ENCODE measurements at places on chromosomes 2 and 18.

DNA sequence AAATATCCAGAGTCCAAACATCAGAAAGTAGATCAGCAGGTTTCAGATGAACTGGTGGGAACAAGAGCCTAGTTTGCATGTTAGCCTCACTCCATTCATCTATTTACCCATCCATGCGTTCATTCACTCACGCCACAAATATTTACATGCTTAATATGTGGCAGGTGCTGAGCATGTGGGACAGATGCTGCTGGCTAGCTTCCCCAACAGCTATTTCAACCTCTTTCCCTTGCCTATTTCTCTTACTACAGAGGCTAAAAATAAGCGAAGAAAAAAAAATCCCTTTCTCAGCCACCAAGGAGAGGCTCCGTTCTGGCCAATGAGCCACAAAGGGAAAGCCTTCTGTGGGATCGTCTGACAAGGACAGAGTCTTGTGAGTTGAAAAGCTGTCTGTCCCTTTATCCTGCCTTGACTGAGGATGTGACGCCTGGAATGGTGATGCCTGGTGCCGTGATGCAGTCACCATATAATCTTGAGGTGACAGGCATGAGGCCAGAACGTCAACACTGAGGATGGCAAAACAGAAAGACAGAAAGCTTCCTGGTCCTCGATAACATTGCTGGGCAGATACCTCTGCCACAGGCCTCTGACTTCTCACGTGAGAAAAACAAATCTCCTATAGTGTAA, 78.2 kb downstream of the KCTD1 start:
- DNase-seq = no peak

DNA sequence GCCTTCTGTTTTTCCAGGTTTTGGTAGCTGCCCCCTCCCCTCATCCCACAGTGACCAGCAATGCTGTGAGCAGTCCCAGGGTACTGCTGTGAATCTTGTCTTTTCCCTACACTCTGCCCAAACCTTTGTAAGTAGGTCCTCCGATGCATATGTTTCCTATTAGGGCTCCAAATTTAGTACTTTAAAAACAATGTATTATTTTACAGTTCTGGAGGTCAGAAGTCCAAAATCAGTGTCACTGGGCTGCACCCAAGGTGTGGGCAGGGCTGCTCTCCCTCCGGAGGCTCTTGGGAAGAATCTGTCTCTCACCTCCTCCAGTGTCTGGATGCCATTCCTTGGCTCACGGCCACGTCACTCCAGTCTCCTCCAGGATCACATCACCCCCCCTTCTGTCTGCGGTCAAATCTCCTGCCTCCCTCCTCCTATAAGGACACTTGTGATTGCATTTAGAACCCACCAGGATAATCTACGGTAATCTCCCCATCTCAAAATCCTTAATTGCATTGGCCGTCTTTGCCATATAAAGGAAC, 208.5 kb downstream of the SH3BP4 start:
- no peak for DNase-seq

DNA sequence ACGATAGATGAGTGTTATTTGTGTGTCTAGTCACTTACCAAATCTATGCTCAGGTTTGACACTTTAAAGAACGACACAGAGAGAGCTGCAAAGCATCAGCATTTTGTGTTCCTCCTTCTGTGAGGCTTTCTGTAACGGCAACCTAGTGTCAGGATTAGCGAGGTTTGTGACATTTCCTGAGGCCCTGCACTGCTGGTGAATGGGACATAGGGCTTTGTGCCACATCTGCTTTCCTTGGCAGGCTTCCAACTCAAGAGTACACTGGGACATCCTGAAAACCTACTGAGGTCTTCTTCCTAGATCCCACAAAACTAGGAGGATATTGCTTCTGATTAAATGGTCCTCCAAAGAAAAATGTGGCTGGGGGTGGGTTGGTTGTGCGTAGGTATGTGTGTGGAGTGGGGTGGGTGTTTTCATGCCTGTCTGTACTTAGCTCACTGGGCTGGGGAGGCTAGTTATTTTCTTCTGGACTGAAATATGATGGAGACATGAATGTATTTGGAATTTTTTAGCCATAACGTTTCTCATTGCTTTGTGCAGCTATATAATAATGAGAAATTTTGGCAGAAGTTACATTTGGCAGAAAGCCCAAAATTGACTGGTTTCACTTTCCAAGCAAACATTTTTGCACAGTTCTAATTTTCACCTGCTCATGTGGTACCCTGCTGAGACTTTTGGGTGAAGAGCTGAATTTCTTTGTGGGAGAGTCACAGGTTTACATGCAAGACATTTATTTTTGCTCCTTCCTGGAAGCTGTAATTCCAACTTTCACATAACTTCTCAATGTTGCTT, 308.4 kb downstream of the XIRP2 start:
- DNase-seq = peak; percentile 76

GRCh38 chr2:24111407-24111901, 11.7 kb downstream of the PFN4 start:
- DNase-seq = no peak

GRCh38 chr2:114011713-114012112, 121.8 kb downstream of the ACTR3 start:
- DNase-seq = peak; percentile 11

- DNase-seq = no peak
Measured at GRCh38 chr18:62860062-62860461, 144.7 kb downstream of the PHLPP1 start.

DNA sequence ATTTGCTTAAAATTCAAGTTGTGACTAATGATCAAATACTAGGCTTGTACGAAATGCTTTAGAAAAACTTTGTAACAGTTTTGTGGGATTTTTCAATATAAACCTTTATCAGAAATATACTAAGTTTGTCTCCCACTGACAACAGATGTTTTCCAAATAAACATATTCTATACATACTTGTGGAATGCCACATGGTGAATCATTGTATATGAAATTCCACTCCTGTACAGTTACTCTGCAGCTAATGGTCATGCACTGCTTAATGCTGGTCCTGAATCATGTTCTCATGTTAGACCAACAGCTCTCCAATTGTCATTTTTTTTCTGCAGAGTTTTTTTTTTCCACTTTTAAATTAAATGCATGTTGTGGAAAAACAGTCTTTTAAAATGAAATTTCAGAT, 90.1 kb downstream of the DPP4 start:
- no peak for DNase-seq

DNA sequence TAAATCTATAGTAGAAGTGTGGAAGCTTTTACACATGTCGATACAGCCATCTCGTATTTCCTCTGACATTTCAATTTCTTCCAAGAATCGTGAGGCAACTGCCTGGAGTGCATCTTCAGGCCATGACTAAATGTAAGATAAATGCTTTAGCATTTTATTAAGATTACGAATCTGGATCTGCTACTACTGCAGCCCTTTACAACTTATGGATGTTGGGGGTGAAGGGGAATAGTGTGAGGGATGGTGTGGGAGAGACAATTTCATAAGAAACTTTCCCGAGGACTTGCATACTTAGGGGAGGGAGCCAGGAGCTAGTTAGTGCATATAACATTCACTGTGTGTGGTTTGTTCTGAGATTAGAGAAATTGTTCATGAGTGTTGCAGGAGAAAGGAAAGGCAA, 204.8 kb downstream of the SLC39A10 start:
- DNase-seq = no peak

- DNase-seq = no peak
Measured at GRCh38 chr2:181876614-181877063, 14.9 kb upstream of the ITPRID2 start.

- no peak for DNase-seq
Measured at GRCh38 chr2:5473635-5474034, 218.5 kb upstream of the SOX11 start.

DNA sequence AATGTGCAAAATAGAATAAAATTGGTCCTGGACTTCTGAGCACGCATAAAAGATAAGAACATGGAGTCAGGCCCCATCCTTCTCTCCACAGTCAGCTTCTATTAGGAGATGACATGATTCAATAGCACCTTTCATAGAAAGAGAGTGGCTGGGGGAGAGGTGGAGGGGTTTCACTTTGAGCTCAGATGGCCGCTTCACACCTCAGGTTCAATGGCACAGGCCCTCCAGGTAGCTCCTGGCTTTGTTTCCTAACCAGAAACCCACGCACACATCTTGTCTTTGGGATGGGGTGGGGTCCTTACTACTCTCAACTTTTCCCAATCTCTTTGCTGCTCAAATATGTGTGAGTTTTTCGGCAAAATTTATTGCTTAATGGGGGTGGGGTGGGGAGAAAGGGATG, 332.3 kb downstream of the CLIP4 start:
- no peak for DNase-seq

DNA sequence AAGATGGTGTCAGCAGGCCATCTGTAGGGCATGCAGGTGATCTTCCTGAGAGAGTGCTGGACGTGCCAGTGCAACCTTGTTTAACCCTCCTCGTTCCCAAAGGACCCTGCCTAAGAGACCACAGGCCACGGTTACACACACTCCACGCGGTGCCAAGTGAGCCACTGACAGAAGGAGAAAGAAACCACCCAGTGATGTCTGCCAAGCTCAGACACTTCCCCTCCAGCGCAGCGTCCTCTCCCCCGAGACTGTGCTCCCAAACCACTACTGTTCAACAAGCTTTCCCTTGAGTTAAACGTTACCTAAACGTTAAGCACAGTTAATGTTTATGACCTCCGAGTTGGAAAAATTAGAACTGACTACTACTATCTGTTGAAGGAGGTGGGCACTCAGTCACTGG, 119.1 kb upstream of the NCK2 start:
- no peak for DNase-seq

GRCh38 chr2:85596026-85596333, 435 bp downstream of the RNF181 start:
- DNase-seq = no peak

- no peak for DNase-seq
Measured at GRCh38 chr2:47079515-47080412, 75.3 kb downstream of the STPG4 start.

DNA sequence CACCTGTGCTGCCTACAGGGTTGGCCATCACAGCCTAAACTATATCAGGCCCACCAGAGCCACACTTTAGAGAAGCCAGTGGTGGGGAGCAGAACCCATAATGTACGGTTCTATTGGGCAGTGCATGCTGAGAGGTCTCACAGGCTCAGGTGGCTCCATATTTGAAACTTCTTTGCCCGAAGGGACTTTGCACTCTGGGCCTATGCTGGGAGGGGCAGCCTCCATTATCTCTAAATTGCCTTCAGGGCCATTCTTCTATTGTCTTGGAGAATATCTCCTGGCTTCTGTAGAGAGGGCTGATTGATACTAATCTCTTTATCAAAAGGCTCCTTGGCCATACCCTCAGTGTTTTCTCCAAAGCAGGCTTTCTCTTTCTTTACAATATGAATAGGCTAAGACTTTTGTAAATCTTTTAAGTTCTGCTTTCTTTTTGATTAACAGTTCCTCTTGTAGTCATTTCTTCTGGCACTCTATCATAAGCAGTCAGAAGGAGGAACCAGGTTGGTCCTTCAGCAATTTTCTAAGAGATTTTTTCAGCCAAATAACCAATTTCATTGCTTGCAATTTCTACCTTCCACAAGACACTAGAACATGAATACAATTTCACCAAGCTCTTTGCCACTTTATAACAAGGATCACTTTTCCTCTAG, 44.5 kb downstream of the RPE start:
- DNase-seq = no peak

DNA sequence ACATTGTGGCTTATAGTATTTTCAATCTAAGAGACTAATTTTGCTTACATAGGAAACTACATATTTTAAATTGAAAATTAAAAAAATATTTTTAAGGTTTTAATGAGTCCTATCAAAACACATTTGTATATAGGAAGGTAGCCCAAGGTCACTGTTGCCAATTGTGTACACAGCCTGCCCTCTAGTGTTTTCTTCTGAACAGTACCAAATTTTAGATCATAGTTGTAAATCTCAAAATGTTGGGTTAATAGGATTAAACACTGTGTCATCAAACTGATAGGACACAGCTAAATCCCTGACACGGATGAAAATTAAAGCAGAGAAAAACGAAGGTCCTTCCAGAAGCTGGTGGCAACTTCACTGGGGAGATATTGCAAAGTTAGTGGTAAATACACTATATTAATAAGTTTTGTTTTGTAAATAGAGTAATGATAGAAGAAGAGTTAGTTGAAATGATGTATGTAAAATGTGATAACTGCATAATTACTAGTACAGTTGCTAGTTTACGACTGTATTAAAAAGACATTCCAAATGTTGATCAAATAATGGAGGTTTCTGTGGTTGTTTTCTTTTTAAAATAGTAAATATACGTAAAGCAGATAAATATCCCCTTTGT, 19.7 kb downstream of the CLUL1 start:
- peak; percentile 53 for DNase-seq

DNA sequence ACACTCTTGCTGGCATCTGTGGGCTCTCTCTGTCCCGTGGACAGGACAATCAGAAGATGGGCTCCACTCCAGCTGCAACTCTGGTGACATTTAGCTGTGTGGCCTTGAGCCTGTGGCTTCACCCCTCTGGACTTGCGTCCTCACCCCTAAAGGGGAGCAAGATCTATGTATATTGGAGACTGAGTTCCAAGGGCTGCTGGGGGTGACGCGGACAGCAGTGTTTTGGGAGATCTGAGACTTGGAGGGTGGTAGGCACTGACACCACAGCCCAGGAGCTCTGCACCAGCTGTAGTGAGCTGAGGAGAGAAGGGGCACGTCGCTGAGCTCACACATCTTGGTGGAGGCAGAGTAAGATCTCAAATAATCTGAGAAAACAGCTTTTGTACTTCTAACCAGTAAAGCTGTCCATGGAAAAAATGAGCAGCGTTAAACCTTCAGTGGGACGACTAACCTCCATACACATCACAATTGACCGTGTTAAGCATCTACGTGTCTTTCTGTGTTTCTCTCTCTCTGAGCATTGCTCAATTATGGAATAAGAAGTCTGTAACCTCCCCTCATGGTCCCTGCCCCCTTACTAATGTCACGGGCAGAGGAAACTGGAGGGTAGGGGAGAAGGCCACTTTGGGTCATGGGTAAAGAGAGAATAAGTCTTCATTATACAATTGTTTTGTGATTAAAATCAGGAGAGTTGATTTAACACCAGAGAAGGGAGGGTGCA, 85.8 kb downstream of the SH3RF3 start:
- no peak for DNase-seq

GRCh38 chr2:234364661-234365060, 132.2 kb downstream of the ARL4C start:
- no peak for DNase-seq

DNA sequence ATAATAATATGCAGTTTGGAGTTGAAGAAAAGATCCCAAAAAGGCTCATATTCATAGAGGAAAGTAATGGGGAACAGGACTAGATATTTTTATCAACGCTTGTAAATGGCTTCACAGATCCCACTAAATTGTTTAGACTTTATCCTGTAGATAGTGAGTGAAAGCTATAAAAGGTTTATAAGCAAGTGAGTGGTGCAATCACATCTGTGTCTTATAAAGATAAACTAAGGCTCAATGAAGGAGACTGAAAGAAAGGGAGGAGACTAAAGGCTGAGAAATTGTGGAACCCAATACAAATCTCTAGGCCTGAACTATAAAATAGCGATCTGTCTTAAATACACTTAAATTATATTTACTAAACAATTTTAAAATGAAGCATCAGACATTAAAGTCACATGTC, 7.7 kb downstream of the SP3 start:
- DNase-seq = no peak

DNA sequence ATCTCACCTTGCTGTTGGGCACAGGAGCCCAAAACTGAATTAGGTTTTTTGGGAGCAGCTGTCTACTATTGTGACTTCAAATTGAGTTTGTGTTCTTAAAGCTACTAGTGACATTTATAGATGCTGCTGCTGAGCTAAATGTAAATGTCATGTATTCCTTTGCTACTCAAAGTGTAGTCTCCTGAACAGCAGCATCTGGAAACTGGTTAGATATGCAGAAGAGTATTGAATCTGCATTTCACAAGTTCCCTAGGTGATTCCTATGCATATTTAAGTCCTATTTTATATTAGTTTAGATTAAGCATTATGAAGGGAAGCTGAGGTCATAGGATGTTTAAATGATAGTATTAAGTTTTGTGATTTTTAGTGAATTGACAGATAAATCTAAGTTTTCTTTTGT, 67.5 kb downstream of the RAB3GAP1 start:
- DNase-seq = no peak
